RWPE1 (cell line): ENCODE measurements at places on chromosomes 1 and 21.

GRCh38 chr1:86470859-86471258 lies 2.1 kb downstream of the CLCA1 start:
- no peak for DNase-seq

GRCh38 chr1:173212952-173213491 lies 5.9 kb upstream of the TNFSF4 start:
- DNase-seq = no peak

DNA sequence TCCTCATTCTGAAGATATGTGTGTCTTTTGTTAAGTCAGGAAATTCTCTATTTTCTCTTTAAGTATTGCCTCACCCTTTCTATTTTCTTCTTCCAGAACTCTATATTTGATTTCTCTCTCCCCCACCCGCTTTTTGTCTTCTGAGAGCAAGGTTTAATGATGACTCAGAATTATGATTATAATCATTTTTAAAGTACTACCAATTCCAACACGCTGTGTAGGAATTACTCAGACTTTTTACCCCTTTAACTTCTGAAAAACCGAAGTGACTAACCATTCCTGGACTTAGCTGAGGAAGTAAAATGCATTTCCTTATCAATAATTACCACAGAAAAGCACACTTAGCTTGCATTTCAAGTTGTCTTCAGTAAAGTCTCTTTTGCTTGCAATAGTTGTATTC lies 20.8 kb upstream of the SCYL3 start:
- peak; percentile 36 for DNase-seq

DNA sequence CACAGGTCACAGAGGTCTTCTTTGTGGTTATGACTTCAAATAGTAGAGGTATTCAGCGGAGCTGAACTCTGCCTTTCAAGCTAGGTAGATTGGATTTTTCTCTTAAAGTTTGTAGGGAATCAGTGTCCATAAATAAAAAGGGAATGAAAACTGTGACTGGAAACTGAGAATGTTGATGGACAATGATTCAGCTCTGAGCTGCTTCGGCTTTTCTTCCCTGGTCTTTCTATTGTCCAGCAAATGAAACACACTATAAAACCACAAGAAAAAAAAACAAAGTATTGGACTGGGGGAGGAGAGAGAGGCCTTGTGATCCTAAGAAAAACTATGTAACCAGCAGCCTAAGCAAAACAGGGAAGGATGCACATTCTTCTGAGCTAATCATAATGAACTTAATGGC lies 11.1 kb downstream of the TNNI3K start:
- DNase-seq = no peak

DNA sequence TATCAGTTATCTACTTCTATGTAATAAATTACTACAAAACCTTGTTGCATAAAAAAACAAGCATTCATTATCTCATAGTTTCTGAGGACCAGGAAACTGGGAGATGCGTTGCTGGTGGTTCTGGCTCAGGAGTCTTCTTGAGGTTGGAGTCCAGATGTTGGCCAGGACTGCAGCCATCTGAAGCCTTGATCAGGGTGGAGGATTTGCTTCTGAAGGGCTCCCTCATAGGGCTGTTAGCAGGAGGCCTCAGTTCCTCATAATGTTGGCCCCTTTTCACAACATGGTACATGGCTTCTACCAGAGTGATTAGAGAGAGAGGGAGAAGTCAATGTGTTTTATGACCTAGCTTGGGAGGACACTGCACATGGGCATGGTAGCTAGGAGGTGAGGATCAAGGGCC lies 137.4 kb downstream of the CNIH3 start:
- DNase-seq = no peak

GRCh38 chr1:232810856-232811255 lies 5.6 kb downstream of the MAP10 start:
- DNase-seq = no peak

DNA sequence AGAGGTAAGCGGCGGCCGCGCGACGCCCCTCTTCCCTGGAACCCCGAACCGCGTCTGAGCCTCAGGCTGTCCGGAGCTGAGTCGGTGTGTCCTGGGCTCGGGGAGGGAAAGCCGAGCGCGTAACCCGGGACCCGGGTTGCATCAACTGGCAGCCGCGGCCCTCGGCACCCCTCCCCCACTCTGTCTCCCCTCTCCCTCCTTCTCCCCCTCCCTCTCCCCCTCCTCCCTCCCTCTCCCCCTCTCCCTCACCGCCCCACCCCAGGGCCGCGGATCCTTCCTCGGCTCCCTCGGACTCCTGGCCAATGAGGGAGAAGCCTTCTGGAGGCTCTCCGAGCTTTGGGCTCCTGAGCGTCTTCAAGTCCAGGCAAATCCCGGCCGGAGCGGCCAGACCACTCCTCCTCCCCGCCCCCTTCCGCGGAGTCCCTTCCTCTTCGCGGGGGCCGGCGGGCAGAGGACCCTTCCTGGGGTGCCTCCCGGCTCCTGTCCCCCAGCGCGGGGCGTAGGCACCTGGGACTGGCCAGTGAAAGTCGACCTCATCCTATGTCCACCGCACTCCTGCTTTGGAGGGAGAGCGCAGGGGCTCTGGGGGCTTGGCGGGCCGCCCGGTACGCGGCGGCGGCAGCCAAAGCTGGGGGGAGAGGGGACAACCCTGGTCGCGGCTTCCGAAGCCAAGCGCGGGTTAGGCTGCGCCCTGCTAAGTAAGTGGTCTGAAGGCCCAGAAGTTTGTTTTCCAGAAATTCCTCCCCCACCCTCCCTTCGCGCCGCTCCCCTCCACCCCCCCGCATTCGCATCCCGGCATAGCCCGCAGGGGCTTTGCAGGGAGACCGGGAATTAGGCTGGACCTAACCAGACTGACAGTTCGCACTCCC lies 850 bp downstream of the SESN2 start:
- DNase-seq = peak; percentile 63

DNA sequence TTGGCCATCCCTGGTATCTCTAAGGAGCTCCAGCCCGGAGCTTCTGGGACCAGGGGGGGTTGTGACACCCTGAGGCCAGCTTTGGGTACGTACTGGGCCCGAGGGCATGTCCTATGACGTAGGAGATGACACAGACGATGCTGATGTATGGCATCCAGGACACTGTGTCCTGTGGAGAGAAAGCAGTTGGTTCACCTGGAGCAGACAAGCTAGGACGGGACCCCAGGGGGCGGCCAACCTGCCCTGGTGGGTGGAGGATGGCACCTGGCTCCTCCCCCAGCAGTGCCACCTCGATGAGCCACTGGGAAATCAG lies 12.1 kb upstream of the SLC2A7 start:
- DNase-seq = peak; percentile 21

GRCh38 chr21:45494851-45495680 lies 47.2 kb downstream of the SLC19A1 start:
- no peak for DNase-seq

- DNase-seq = no peak
These were observed 32.9 kb downstream of the DUSP10 start for GRCh38 chr1:221708987-221709386.

- DNase-seq = no peak
These were observed 7.3 kb upstream of the IL10 start for GRCh38 chr1:206779638-206780037.

- peak; percentile 73 for DNase-seq
These were observed 91.9 kb upstream of the KCNK2 start for GRCh38 chr1:214990619-214991018.

DNA sequence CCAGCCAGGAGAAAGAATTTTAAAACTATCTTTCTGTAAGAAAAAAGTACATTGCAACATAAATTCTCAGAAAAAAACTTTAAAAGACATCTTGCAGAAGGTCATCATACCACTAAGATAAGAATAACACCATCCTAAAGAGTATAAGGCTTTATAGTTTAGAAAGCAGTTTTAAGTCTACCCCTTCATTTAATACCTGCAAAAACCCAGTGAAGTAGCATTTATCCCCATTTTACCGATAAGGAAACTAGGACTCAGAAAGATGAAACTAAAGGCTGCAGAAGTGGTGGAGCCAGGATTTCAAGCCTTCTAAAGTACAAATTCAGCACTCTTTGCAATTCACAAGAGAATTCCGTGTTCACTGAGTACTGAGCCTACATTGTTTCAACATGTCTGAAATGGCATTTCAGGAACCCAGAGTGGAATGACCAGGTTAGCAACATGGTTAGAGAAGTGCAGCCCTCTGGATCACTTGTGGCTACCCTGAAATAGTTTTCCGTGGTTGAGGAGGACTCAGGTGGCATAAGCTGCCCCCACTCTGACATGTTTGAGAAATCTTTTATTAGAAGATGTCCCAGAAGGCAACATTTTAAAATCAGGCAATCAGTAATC lies 6.7 kb downstream of the MYCL start:
- peak; percentile 55 for DNase-seq

GRCh38 chr1:163813251-163813650 lies 491.5 kb downstream of the NUF2 start:
- no peak for DNase-seq

DNA sequence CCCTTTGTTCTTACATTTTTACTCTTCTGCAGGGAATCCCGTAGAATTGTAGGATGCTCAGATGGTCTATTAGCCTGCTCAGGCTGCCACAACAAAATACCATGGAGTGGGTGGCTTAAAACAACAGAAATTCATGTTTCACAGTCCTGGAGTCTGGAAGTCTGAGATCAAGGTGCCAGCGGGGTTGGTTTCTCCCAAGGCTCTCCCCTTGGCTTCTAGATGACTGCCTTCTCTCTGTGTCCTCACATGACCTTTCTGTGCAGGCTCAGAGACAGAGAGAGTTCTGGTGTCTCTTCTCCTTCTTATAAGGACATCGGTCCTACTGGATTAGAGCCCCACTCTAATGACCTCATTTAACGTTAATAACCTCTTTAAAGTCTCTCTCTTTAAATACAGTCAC lies 41.7 kb downstream of the HUNK start:
- no peak for DNase-seq

DNA sequence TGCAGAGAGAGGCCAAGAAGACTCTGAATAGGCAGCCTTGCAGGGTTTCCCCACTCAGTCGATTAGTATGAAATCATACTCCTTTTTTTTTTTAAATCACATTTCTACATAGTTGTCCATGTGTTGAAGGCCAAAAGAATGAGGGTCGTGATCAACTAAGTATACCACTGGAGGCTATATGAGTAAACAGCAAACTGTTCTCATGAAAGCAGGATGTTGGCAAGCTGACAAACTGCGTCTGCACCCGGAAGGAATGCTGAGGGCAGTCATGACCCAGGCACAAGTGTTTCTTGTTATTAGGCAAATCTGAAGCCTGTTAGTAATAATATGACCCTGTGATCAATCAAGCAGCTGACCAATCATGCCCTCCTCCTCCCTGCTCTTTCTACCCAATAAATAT lies 213.2 kb downstream of the USH2A start:
- no peak for DNase-seq

- DNase-seq = no peak
These were observed 4.9 kb downstream of the CDA start for GRCh38 chr1:20593756-20594155.

- DNase-seq = no peak
These were observed 583 bp upstream of the RNF223 start for GRCh38 chr1:1074631-1075147.

DNA sequence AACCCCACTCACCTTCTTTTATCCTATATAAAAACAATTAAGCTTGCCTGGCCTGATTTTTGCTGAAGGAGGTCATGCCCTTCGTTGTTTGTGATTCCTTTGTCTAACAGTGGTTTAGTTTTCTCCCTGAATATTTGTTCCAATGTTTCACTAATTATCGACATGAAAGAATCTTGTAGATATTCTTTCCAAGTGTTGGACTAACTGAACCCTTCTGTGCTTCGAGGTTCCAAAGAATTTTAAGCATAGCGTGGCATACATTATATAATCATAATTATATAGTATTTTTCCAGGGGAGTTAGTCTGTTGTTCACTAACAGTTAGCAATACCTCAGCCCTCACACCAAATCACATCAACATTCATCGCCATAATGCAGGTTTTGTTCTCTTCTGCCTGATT lies 418.9 kb upstream of the ADGRL2 start:
- DNase-seq = no peak

DNA sequence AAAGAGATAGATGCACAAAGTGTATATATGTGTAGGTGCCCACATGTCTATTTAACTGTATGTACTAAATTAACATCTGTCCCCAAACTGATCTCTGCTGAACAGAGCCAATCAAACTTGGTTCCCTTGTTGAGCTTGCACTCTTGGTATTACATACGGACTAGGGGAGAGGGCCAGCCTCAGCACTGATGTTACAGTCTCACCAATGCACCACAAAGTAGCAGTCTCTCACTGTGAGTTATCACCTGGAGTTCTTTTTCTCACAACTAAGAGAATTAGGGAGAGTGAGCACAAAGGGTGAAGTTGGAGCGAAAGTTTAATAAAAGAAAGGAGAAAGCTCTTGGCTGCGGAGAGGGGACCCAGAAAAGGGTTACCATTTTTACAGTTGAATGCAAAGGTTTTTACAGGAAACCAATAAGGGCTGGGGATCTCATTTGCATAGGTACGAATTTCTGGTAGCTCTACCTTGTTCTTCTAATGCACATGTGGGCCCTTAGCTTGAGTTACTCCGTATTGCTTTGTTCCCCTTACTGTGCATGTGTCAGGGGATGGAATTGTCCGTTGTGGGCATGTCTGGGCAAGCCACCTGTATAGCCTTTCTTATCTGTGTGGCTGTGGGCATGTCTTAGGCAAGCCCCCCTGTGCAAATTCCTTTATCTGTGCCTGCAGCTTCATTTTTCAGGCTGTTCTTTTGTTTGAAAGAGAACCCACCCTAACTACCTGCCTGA lies 13.3 kb upstream of the CHI3L2 start:
- DNase-seq = no peak

GRCh38 chr1:184465489-184466146 lies 78.8 kb downstream of the C1orf21 start:
- DNase-seq = no peak

- no peak for DNase-seq
These were observed 17.0 kb downstream of the RERE start for GRCh38 chr1:8800416-8800815.

DNA sequence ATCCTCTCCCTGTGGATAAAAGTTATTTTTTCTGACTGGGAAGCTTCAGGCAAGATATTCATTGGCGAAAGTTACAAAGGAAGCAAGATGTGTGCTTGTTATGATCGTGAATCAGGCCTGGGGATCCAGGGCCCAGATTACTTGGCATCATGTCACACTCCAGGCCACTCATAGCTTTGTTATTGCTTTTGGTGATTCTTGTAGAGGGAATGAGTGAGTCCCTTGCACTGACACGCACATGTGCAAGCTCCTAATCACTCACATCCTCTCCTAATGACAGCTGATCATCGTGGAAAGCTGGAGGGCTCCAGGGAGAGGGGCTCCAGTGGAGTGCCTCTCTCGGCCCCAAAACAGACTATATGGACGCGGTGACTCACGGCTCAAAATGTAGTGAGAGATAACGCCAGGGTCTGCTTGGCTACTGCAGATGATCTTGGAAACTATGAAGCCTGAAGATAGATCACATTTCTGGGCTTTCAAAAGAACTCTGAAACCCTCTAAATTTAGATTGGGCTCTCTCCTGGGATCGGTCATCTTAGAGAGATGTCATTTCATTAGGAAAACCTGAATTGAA lies 481.1 kb upstream of the USP24 start:
- DNase-seq = peak; percentile 29

- DNase-seq = no peak
These were observed 36.0 kb downstream of the AHDC1 start for GRCh38 chr1:27567971-27568299.

GRCh38 chr1:244269169-244269568 lies 182.5 kb downstream of the ADSS2 start:
- no peak for DNase-seq

- no peak for DNase-seq
These were observed 69.2 kb upstream of the SSBP3 start for GRCh38 chr1:54475357-54475881.

- no peak for DNase-seq
These were observed 8.3 kb downstream of the FAM229A start for GRCh38 chr1:32353886-32354570.
